Esophagus squamous epithelium (tissue), 5 donors: ENCODE measurements at places on chromosomes 7 and 10. TPM values are rescaled to one million over a fixed set of nuclear protein-coding genes. Genes with fewer than 3 reads are reported as not detected.

DNA sequence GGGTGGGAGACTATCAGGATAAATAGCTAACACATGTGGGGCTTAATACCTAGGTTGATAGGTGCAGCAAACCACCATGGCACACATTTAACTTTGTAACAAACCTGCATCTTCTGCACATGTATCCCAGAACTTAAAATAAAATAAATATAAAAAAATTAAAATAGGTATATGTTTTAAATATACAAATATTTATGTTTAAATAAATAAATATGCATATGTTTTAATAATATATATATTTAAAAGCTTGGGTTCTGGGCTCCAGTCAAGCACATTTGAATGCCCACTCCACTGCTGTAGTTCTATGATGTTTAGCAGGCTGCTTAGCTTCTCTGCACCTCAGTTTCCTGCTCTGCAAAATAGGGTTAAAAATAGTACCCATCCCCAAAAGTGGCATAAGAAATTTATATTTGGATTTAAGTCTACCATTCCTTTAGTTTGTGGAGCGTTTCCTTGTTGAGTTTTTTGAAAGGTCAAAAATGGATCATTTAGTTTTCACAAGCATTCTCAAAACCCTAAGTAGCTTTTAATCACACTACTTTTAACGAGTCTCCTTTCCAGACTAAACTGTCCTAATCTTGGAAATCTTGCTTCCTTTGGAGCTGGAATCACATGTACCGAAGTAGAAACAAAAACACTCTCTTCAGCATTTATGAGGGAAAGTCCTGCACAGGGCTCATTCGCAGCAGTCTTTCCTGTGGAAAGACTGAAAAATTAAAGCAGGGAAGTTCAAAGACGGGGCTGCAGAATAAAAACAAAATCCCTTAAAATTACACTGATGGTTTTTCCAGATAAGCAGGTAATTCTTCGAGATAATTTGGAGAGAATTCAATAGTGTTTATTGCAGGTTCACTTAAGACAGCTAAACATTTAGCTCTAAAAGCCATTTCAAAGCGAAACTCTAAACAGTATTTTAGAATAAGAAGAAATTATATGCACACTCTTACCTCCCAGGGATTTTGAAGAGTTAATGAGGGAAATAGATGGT is 111.7 kb upstream of the LYZL1 start:
- H3K4me1 ChIP-seq = no peaks in the 10 kb centered on the region
- H3K4me3 ChIP-seq = no peak overlapping the region
- H3K27ac ChIP-seq = no peak overlapping the region
- H3K27me3 ChIP-seq = no peaks in the 10 kb centered on the region
- no peaks in the 10 kb centered on the region for H3K36me3 ChIP-seq

DNA sequence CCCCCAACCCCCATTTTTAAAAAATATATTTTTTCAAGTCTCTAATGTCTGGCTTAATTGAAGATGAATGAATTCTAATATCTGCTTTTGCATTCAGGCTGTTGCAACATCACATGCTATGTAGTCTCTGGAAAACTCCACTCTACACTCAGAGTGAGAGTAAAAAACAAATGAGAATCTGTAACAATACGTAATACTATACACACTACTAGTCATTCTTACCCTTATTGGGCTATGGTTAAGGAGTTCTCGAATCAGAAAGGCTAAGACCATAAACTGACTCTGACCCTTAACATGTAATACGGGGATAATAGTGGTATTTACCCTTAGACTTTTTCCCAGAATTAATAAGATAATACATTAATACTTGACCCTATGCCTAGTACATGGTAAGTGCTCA is 42.9 kb upstream of the TMEM168 start:
- no peak overlapping the region for H3K27ac ChIP-seq
- H3K4me3 ChIP-seq = no peak overlapping the region
- no peaks in the 10 kb centered on the region for H3K4me1 ChIP-seq
- no peaks in the 10 kb centered on the region for H3K36me3 ChIP-seq
- H3K27me3 ChIP-seq = no peaks in the 10 kb centered on the region

- no peak overlapping the region for H3K27ac ChIP-seq
- DNase-seq = no peak
- no peaks in the 10 kb centered on the region for H3K36me3 ChIP-seq
- H3K4me3 ChIP-seq = no peak overlapping the region
- H3K27me3 ChIP-seq = no peaks in the 10 kb centered on the region
- H3K4me1 ChIP-seq = no peaks in the 10 kb centered on the region
These were observed 133.5 kb downstream of the TSPAN12 start for GRCh38 chr7:120724448-120724847.

The HOXA2 gene
- total RNA-seq = 1.5 TPM

The DENND2A gene
- 1.1 TPM for total RNA-seq
